RPMI8226 (cell line): ENCODE measurements at places on chromosomes 12 and 14.

DNA sequence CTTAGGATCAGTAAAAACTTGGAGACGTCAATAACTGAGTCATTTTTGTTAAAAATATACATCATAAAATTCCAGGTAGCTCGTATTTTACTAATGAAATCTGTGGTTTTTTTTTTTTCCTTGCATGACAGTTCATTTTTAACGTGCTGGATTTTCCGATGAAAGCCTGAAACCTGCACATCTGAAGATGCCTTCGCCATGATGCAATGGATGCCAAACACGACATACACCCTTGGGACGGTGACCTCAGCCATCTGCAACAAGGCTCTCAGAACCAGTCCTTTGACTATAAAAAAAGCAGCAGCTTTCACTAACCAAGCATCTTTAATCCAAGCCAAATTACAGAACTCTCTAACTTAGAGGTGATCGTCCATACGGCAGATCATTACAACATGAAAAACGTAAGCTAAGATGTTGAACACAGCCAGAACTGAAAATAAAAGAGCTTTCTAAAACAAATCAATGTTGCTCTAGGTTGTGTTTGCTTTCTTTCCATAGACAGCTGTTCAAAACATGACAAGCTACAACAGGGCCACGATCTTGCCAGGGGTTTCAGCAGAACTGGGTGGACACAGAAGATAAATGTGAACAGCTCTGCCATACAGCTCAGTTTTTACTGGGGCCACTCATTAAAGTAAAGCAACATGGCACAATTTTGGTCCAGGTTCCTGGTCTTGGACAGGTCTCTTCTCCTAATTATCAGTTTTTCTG, 7.8 kb downstream of the NIN start:
- no peak for DNase-seq

- no peak for DNase-seq
These were observed 238.9 kb downstream of the CHST11 start for GRCh38 chr12:104695453-104696148.

- DNase-seq: peak; percentile 99
These were observed at the start of gene TROAP for GRCh38 chr12:49322708-49323523. TSS of gene TROAP (plus strand) at chr12:49323255. CDS start at chr12:49323609, 354 bp downstream.

- DNase-seq: no peak
These were observed 26.3 kb downstream of the RAB35 start for GRCh38 chr12:120090206-120090605.

GRCh38 chr14:62015243-62015642, 253.0 kb downstream of the SNAPC1 start:
- no peak for DNase-seq

DNA sequence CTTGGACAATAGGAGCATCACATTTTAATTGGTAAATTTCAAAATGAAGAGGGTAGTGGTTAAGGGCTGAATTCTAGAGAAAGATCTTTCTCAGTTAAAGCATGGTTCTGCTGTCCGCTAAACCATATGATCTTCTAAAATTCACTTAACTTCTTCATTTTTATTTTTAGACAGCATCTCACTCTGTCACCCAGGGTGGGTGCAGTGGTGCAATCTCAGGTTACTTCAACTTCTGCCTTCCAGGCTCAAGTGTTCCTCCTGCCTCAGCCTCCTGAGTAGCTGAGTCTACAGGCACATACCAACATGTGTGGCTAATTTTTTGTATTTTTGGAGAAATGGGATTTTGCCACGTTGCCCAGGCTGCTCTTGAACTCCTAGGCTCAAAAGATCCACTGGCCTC, 226.7 kb upstream of the ABCD2 start:
- no peak for DNase-seq

DNA sequence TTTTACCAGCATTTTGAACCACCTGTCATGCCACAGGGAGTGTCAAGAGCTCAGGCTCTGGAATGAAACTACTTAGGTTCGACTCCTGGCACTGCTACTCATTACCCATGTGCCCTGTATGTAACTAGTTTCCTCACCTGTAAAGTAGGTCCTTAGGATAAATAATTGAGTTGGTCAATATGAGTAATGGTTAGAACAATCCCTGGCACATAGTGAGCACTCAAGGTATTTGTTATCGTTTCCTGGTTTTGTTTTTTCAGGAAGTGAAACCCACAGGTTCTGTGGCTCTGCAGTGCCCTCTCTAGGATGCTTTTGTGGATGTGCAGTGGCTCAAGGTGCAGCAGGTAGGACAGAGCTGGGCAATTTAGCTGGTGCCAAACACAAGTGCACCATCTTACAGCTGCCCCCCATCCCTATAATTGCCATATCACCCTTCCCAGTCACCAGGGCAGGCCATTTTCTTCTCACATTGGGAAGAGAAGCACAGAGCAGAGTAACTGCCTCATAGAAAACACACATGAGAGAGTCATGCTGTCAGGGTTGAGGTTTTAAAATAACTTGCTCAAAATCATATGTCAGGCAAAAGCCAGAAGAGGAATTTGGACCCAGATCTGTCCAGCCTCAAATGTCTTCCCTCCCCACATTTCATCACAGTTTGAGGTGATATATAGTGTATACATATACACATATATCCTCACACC, 297.5 kb downstream of the RPAP3 start:
- DNase-seq: peak; percentile 68

DNA sequence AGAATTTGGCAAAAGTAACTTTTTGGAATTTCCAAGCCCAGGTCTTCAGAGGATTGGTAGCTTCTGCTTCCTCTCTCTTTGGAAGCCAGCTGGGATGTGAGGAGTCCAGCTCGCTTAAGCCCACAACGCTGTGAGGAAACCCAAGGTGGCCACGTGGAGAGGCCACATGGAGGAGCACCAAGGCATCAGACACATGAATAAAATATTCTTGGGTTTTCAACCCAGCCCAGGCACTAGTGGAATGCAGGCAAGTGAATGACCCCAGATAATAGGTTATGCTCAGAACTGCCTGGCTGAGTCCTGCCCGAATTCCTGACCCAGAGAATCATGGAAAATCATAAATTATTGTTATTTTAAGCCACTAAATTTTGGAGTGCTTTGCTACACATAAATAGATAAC, 119.7 kb upstream of the PARP11 start:
- no peak for DNase-seq
